ENCODE measurements at places on chromosomes 5 and 9.

GRCh38 chr5:73962801-73963425 is 336.9 kb downstream of the ARHGEF28 start:
- no peak for DNase-seq

GRCh38 chr5:93746406-93747056 is 5.1 kb upstream of the POU5F2 start:
- no peak for DNase-seq

DNA sequence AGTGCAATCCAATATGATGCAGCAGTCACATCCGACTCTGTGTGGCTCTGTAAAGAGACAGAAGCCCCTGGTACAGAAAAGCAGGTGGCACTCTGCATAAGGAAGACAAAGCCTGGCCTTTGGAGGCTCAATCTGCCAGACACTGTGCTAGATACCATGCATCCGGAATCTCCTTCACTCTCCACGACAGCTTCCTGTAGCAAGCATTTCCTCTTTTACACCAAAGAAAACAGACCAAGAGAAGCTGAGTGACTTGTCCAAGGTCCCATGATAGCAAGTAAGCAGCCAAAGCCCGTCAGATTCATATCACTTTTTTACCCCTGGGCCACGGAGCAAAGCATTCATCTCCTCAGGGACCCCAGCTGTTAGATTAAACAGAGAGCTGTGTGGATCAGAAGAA is 64.2 kb upstream of the SMIM23 start:
- DNase-seq: no peak

DNA sequence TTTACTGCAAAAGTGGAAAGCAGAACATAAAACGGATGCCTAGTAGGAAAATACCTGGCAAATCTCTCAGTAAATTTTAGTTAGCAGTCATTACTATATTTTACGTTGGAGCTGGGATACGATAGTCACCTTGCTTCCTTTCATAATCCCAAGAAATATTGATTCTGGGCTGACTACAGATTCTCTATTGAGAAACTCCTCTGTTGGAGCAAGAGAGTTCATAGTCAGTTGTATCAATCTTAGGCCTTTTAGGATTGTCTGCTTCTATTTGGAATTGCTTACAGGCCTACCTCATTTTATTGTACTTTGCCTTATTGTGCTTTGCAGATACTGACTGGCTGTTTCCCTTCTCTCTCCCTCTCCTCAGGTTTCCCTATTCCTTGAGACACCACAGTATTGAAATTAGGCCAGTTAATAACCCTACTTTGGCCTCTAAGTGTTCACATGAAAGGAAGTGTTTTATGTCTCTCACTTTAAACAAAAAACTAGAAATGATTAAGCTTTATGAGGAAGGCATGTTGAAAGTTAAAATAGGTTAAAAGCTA is 233.7 kb upstream of the TARS1 start:
- no peak for DNase-seq

DNA sequence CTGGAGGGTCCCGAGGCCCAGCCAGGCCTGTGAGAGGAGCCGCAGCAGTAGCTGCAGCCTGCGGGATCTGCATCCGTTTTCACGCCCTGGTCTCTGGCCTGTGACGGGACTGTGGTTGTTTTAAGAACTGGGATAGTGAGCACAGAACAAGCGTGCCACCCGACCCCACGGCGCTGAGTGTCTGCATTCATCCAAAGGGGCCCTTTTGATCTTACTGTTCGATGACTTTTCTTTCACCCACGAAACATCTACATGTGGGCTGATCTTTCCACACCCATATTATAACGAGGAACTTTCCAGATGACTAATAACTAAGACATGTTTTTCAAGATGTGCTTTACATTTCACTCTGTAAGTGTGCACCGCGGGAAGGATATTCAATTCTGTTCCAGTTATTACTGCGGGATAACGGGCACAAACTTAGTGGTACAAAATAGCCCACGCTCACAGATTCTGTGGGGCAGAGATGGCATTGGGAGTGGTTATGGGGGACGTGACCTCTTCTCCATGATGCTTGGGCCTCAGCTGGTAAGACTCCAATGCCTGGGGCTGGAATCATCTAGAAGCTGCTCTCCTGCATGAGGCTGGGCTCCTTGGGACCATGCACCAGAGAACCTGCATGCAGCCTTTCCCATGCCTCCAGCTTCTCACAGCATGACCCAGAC is 165.0 kb downstream of the SYK start:
- no peak for DNase-seq

DNA sequence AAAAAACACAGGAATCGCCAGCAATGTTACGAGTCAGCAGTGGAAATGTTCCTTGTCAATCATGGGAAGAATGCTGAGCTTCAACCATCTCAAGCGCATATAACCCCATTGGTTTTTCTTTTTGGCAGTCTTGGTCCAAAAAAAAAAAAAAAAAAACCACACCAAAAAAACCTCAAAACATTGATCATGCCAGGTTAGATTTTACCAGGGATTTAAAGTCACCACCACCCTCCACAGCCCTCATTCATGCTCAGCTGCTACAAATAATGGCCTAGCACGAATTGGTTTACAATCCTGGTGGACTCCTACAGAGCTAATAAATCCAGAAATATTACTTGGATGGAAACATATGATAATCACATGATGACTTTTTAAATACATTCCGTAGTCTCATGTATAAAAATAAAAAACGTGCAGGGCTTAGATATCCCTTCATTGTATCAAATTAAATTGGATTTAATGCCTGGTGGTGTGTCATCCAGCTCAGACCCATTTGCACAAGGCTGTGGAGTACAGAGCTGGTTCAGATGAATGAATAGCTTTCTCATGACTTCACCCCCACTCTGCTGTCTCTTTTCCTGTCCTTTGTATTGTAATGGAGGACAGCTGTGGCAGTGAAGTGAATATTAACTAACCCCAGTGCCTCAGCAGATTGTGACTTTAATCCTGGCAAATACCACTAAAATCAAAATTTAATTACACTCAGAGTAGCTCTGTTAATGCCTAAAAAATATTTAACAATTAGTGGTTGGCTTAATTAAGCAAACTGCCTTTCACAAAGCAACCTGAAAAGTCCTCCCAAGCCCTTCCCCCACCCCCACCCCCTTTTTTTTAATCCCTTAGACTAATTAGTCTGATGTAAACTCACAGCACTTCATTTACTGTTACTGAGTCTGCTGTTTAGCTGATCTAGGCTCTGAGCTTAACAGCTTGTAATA is 626.5 kb upstream of the ZNF608 start:
- DNase-seq: no peak

DNA sequence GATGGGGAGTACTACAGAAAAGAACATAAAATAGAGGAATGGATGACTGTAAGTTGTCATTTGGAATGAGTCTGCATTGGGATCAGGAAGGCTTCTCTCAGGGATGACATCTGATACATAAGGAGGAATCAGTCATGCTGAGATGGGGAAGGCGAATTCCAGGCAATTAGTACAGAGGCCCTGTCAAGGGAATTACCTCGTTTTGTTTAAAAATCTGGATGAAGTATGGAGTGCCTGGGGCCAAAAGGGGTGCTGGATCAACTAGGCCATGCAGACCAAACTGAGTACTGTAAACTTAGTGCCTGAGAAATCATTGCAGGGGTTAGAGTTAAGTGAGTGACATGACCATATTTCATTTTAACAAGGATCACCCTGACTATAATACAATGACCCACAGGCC is 30.5 kb downstream of the JAKMIP2 start:
- DNase-seq: no peak

GRCh38 chr9:19030899-19031298 is 2.1 kb downstream of the SAXO1 start:
- no peak for DNase-seq

GRCh38 chr5:176744584-176744965 is 65.8 kb upstream of the UNC5A start:
- DNase-seq: no peak

- no peak for DNase-seq
Measured at GRCh38 chr9:71743217-71743705, 25.1 kb downstream of the CEMIP2 start.

GRCh38 chr9:127136081-127136879 is 13.8 kb upstream of the ANGPTL2 start:
- peak; percentile 32 for DNase-seq

DNA sequence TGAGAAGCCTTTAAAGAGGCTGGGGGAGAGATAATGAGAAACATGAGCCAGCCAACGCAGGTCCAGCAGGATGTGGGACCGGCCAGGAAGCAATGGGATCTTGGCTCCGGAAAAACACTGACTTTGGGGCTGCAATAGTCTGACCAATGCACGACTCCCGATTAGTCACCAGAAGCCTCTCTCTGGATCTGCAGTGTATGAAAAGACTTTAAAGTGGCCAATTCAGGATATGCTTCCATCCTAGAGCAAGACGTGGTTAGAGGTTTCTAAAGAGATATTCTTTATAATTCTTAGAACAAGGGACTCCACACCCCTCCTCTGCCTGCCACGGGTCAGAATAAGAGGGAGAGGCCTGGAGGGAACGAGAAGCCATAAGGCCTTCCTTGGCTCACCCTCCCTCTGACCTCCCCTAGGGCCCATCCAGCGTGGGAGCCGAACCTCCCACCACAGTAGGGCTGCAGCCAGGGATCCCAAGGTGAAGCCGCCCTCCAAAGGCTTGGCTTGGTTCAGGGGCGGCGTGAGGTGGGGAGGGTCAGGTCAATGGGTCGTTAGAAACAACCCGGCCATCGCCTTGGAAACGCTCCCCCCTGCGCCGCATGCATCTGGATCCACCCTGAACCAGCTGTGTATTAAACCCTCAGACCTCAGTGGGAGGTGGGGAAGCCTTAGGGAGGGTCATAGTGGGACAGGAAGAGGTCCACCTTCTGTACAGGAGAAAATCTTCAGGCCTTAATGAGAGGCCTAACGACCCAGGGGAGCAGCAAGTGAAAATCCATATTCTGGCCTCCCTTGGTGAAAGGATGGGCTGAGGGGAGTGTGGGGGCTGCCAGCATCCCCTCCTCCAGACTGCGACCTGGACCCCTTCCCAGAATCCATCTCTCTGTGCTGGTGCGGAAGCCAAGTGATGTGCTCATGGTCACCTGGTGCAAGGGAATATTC is 11.1 kb downstream of the FGF1 start:
- peak; percentile 81 for DNase-seq

DNA sequence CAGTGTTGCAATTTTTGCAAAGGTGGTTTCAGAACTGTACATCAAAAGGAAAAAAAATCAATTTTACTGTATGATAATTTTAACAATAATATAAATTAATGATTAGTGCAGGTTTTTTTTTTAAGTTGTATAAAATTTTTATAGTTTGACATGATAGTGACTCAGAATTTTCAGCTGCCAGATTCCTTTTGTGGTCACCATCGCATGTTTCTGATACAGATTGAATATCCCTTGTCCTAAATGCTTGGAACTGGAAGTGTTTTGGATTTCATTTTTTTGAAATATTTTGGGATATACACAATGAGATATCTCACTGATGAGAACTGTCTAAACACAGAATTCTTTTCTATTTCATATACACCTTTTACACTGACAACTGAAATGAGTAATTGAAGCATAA is 361.3 kb downstream of the RAB3C start:
- DNase-seq: no peak

DNA sequence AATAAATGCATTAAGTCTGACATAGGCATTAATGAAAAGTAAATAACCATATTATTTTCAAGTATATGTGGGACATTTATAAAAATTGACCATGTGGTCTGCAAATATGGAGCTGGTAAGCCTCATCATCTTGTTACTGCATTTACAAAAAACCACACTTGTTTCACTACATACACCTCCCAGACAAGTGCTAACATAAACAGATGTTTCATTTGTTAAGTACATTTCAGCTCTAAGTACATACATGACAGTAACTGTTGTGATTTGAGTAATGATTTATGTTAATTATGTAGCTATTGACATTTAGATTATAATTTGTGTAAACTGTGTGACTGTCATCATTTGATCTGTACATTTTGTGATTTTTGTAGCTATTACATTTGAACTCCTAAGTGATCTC is 13.9 kb downstream of the IDNK start:
- no peak for DNase-seq

DNA sequence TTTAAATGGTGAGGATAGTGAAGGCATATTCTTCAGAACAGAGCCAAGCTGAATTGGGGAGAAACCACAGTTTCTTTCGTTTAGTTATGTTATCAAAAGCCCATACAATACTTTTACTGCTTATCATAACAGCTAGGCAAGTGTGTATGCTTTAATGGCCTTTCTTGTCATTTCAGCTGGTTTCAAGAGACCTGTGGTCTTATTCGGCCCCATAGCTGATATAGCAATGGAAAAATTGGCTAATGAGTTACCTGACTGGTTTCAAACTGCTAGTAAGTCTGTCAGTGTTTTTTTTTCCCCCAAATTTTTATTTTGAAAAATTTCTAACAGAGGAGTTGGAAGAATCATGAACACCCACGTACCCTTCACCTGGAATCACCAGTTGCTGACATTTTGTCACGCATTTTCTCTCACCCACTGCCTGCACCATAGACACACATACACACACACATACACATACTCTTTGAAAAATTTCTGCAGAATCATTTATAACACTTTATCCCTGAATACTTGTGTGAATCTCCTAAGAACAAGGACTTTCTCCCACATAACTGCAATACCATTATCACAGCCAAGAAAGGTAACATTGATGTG is 63.7 kb downstream of the TJP2 start:
- no peak for DNase-seq

GRCh38 chr5:144983101-144983500 is 812.4 kb downstream of the KCTD16 start:
- DNase-seq: no peak

- no peak for DNase-seq
Measured at GRCh38 chr9:7608261-7608660, 191.3 kb downstream of the DMAC1 start.

DNA sequence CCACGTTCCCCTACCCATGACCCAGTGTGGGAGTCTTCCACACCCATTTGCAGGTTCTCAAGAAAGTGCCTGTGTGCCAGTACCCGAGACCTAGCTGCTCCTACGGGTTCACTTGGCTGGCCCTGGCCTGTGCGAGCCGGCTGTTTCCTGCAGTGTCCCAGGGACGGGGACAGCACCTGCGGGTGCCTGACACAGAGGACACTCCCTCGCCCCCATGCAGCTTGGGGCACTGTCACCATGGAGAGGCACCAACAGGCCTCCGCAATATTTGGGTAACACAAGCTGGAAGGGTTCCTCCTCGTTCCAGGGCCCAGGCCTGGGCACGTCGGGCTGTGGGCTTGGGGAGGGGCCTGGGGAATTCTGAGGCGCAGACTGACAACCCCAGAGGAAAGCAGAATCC is 41.4 kb downstream of the DUSP1 start:
- no peak for DNase-seq

- no peak for DNase-seq
Measured at GRCh38 chr5:141864371-141865370, 13.5 kb downstream of the PCDH1 start.

- DNase-seq: no peak
Measured at GRCh38 chr5:76944638-76945037, 8.2 kb upstream of the CRHBP start.

- DNase-seq: no peak
Measured at GRCh38 chr5:137791387-137791786, 37.2 kb upstream of the HNRNPA0 start.

GRCh38 chr5:6902597-6902996 is 189.4 kb downstream of the TENT4A start:
- no peak for DNase-seq

Measured in right forelimb (tissue), 1 donor.